GM12864 (cell line): ENCODE measurements at places on chromosomes 6 and 20.

GRCh38 chr6:32845384-32845884 is 1.6 kb upstream of the PSMB8 start:
- DNase-seq = no peak

- DNase-seq = no peak
Observed at GRCh38 chr6:107489636-107490565, at the start of gene SOBP. TSS of gene SOBP (plus strand) at chr6:107490117. CDS start at chr6:107490617, 500 bp downstream.

- DNase-seq = no peak
Observed at GRCh38 chr6:73309785-73310502, 44.1 kb downstream of the DPPA5 start.

- peak; percentile 75 for DNase-seq
Observed at GRCh38 chr6:158808941-158809678, 10.1 kb downstream of the EZR start.

DNA sequence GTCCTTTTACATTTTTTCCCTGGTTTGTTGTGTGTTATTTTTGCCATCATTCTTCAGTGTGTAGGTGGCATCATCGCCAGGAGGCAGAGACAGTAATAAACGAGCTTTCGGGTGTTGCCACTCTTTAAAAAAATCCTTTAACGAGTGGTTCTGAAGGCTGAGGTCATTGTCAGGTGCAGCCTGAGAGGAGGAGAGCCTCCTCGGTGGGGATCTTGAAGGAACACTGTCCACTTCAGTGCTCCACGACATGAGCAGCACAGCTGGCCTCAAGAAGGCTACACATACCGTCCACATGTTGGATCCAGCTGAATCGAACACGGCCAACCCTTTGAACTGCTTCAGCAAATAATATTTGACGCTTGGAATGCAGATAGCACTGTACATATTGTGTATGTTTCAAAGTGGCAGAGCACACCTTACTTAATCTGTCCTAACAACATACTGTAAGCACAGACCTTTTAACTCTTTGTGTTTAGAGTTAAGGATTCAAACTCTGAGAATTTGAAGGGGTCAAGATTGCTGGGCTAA is 48.0 kb upstream of the FOXQ1 start:
- no peak for DNase-seq

DNA sequence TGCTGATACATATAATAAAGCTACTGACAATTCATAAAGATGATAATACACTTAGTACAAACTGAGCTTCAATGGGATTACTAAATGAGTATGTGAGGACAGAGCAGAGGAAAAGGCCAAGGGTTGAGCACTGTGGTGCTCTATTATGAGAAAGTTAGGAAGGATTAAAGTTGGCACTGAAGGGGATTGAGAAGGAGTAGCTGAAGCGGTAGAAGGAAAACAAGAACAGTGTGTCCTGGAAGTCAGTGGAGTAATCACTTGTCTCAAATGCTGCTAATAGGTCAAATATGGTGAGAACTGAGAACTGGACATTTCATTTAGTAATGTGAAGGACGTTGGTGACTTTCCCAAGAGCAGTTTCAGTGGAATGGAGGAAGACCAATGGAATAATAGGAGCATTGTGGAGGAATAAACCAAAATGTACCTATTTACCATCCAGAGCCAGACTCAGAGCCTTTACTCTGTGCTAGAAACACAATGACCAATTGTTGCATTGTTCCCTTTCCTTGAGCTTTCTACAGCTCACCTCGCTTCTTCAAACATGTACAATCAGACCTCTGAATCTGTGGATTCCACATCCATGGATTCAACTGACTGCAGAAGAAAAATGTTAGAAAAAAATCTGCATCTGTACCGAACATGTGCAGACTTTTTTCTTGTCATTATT is 255.9 kb downstream of the LAMA2 start:
- no peak for DNase-seq

DNA sequence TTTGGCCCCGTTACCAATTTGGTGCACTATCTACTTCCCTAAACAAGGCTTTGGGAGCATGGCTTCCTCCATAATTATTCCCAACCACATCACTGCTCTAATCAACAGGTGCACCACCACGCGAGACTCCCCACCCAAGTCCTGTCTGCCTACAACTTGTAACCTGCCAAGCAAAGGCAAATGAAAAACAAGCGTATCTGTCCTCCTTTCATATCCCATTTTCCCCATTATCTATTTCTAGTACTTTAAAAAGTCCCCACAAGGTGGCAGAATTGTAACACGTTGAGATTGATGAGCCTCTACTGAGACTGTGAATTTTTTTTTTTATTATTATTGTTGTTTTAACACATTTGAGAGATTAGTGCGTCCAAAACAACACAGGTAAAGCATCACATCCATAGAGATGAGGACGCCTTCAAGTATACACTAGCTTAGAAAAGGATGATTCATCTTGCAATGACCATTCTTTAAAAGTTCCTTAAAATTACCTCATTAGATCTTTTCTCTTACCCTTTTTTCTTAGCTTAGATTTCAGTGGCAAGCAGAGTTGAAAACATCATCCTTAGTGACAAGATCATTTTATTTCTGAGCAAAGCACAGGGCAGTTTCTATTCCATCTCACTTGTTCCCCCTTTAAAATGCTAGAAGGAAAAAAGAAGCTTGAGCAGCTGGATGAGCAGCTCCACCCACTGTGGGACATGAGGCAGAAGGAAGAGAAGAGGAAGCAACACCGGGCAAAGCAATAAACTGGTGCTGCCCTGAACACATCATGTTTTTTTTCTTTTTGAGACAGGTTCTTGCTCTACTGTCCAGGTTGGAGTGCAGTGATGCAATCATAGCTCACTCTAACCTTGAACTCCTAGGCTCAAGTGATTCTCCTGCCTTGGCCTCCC is 210.8 kb downstream of the ARHGAP18 start:
- no peak for DNase-seq

DNA sequence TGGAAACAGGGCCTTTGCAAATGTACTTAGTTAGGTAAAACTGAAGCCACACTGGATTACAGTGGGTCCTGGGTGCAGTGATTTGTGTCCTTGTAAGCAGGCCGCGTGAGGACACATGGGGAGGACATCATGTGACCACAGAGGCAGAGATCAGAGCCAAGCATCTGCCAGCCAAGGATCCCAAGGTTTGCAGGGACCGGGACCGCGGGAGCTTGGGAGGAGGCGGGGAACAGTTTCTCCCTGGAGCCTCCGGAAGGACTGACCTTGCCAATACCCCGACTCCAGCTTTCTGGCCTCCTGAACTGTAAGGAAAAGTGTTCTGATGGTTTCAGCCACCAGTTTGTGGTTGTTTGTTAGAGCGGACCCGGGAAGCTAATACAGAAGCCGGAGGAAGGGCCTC is 500.9 kb downstream of the PREX1 start:
- no peak for DNase-seq

- DNase-seq = no peak
Observed at GRCh38 chr6:128848212-128848935, 34.6 kb upstream of the LAMA2 start.

- peak; percentile 86 for DNase-seq
Observed at GRCh38 chr20:31894980-31895675, 24.7 kb downstream of the TTLL9 start.

DNA sequence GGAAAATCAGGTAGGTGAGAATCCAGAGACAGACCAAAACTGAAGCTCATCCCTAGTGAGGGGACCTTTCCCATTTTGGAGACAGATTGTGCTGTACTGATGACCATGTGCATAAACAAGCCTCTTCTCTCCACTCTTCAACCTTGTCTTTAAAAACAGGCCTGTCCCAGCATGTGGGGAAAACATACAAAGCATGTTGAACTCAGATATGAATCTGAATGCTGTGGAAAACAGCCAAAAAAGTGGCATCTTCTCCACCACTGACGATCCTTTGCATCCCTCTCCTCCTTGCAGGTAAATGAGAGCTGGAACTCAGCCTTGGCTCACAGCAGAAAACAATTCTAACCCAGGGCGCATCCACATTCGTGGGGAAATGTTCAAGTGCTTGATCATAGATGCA is 123.7 kb upstream of the FOXQ1 start:
- no peak for DNase-seq

DNA sequence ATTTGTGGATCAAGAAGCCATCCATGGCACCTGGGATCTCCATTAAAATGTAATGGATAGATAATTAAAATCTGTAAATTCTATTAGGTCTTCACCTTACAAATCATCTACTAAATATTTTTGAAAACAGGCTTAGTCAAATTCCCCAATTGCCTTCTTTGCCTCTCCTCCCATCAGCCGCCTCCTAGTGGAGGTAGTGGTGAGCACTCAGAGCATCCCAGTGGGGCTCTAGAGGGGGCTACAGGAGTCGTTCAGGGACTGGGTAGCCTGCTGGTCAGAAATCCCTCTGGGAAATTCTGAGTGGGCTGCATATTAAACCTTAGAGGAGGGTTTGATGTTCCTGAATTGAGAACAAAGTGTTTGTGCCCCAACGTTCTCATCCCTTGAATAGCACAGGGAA is 20.8 kb upstream of the PAX1 start:
- DNase-seq = no peak

GRCh38 chr6:108589244-108589791 is 28.6 kb downstream of the FOXO3 start:
- DNase-seq = no peak

DNA sequence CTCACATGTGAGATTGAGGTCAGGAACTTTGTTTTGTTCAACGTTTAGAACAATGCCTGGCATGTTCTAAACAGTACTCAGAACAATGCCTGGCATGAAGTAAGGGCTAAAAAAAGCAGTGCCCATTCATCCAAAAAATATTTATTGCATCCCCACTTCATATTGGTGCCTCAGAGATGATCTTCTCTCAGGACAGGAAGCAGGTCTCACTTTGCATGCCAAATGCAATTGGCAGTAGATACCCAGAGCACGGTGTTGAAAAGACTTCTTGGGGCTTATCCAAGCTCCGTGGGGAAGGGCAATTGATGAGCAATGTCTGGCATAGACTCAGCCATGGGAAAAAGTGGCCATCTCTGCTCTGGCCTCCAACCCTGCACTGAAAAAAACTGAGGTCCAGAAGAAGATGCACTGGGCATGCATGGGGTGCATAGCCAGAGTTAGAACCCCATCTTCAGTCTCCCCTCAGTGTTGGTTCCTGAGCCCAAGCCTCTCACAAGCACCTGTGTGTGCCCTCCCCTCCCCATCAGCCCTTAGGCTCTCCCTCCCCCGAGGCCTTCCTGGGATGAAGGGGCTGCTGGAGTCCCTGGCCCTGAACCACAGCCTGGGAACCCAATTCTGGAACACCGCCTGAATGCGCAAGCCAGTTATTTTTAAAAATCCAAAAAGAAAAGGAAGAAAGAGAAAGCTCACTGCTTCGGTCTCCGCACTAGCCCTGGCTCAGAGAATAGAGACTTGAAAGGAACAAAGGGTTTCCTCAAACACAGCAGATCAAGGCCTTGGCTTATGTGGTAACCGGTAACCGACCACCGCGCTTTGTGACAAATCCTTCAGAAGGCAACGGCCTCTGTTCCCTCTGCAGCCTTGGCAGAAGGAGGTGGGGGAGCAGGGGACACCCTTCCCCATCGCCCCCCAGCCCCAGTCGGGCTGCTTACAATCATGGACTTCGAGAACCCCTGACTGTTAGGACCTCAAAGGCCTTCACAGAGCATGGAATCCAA is 78.5 kb upstream of the SIRPA start:
- DNase-seq = no peak

- DNase-seq = no peak
Observed at GRCh38 chr6:42133926-42134325, 8.5 kb downstream of the C6orf132 start.

GRCh38 chr6:169839493-169839892 is 88.1 kb downstream of the ERMARD start:
- DNase-seq = no peak

DNA sequence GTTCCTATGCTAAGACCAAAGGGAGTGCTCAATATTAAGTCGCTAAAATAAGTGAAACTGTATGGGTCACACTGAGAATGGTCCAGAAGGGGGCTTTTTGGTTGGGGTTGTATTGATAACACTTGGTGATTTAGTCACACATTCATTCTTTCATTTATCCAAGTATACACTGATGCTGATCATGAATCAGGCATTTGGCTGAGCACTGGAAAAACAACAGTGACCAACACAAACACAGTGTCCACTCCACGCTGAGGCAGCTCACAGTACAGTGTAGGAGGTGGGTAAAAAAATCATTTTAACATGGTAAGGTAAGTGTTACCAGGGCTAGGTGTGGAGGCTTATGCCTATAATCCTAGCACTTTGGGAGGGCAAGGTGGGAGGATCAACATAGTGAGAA is 9.2 kb upstream of the FAM83C start:
- no peak for DNase-seq

GRCh38 chr20:55354720-55355119 is 650.6 kb downstream of the CBLN4 start:
- DNase-seq = no peak

DNA sequence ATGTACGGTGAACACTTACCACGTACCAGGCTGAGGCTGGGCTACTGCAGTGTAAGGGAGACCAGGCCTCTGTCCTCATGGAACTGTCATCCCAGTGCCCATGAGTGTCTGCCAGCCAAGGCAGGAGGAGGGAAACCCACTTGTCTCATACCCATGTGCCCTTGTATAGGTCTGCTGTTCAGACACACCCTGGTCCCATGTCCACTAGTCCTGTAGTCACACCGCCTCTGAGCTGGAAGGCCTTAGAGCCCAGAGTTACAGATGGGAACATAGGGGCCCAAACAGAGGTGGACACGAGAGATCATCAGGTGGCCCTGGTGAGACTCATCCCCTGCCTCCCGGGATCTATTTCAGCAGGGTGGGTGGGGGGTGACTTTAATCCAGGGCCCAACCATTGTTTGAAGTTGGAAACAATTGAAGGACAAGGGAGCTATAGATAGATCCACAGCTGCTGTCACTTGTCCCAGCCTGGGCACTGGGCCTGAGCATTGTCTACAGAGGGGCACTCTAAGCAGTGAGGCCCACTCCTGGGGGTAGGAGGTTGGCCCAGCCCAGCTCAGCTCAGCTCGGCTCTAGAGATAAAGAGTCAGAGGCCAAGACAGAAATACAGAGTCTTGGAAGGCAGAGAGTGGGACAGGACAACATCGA is 14.6 kb downstream of the MYH7B start:
- no peak for DNase-seq

GRCh38 chr6:35922139-35922554 is 1.2 kb upstream of the SRPK1 start:
- no peak for DNase-seq

- no peak for DNase-seq
Observed at GRCh38 chr20:64142590-64142989, 21.7 kb upstream of the MYT1 start.

GRCh38 chr20:48159145-48160008 is 374.1 kb upstream of the SULF2 start:
- DNase-seq = no peak

- DNase-seq = no peak
Observed at GRCh38 chr6:121925534-121926255, 473.8 kb upstream of the HSF2 start.
